ENCODE measurements at places on chromosomes 1 and 21. TPM values are rescaled to one million over a fixed set of nuclear protein-coding genes. Genes with fewer than 3 reads are reported as not detected.

- no peak overlapping the region for H3K27ac ChIP-seq
- H3K27me3 ChIP-seq, result no peaks in the 10 kb centered on the region
Observed at GRCh38 chr1:23543707-23544443, 12.8 kb upstream of the E2F2 start.

Gene TAF1A
- 6.6 TPM for total RNA-seq

Gene CA6
- not detected for total RNA-seq

Gene ATP6V1G3
- not detected for total RNA-seq

GRCh38 chr1:204731509-204731908 lies 46.0 kb upstream of the LRRN2 start:
- DNase-seq, result no peak
- H3K4me3 ChIP-seq, result no peak overlapping the region
- H3K36me3 ChIP-seq, result no peaks in the 10 kb centered on the region
- H3K27ac ChIP-seq, result no peak overlapping the region
- H3K27me3 ChIP-seq, result peaks cover 27% of the 10 kb centered on the region

DNA sequence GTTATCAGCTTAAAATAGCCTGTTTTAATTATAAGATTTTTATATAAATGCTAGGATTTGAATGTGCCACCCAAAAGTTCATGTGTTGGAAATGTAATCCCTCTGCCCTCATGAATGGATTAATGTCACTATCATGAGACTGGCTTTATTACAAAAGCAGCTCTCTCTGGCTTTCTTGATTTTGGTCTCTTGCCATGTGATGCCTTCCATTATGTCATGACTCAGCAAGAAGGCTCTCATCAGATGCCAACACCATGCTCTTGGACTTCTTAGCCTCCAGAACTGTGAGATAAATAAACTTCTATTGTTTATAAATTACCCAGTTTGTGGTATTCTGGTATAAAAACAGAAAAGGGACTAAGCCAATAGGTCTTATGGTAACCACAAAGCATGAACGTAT lies 6.9 kb upstream of the PRSS38 start:
- peaks cover 9% of the 10 kb centered on the region for H3K4me1 ChIP-seq
- no peaks in the 10 kb centered on the region for H3K36me3 ChIP-seq

GRCh38 chr1:98672189-98672588 lies 10.7 kb downstream of the SNX7 start:
- H3K27me3 ChIP-seq, result no peaks in the 10 kb centered on the region
- peaks cover 10% of the 10 kb centered on the region for H3K4me1 ChIP-seq
- no peak for DNase-seq
- H3K36me3 ChIP-seq, result no peaks in the 10 kb centered on the region
- H3K27ac ChIP-seq, result no peak overlapping the region

Gene CRNN
- not detected for total RNA-seq

DNA sequence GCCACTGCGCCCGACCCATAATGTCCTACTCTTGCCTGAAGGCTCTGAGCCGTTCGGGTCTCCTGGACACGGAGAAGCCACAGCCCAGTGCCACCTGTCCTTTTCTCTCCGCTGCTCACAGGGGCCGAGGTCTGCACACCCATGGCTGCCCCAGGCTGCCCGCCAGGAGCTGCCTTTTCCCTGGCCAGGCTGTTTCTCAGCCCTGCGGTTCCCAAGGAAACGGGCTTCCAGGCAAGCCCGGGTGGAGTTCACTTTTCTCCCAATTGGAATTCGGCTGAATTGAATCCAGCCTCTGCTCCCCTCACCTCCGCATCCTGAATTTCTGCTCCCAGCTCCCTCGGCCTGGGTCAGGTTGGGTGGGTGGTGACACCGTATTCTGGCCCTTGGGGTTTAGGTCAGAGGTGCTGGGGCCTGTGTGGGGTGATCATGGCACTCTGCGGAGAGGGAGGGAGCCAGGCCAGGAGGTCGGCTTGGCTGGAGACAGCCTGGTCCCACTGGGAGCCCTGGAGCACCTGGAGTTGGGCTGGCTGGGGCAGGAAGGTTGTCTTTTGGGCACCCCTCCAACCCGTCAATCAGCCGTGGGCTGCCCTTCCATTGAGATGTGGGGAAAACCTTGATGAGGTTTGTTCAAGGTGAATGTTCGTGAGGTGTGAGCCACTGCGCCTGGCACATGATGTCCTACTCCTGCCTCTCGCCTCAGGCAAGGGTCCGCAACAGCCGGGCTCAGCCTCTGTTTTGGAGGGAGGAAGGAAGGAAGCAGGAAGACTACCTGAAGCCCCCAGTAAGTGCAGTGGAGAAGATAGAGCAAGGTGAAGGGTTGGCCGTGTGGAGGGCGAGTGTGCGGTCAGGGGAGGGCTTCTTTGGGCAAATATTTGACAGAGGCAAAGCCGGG lies 25.1 kb downstream of the RRP1 start:
- H3K4me3 ChIP-seq, result no peak overlapping the region
- H3K27ac ChIP-seq, result no peak overlapping the region
- no peaks in the 10 kb centered on the region for H3K27me3 ChIP-seq
- DNase-seq, result no peak

DNA sequence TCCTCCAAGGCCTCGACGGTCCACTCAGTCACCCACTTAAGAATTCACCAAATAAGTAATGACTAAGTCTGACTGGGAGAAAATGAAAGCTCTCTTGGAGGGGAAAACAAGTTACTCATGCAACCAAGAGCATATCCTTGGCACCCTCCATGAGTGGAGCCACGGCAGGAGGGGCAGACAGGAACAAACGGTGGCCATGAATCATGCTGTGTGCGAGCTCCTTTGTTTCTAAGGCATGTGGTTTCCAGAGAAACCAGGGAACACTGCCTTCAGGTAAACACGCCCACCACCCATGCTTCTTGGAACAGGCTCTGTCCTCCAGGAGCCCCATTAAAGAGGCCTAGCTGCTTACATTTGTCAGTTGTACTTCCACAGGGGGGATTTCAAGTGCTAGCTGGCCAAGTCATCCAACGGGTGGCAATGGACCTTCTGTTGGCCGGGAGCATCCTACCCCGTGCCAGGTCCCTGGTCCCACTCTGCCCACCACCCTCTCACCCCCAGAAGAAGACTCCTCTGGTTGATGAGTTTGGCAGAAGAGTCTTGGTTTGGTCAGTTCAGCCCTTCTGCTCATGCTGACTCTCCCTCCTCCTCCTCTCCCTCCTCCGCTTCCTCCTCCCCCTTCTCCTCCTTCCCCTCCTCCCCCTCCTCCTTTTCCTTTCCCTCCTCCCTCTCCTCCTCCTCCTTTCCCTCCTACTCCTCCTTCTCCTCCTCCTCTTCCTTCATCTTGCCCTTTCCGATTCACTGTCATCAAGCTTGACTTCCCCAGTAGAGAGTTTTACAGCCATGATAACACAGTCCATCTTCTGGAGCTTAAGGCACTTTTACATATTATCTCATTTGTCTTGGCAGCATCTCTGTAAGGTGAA lies 107.6 kb downstream of the CCDC185 start:
- H3K4me3 ChIP-seq, result no peak overlapping the region
- H3K4me1 ChIP-seq, result peaks cover 26% of the 10 kb centered on the region
- peak overlapping the region; percentile 96 for H3K27ac ChIP-seq
- no peaks in the 10 kb centered on the region for H3K36me3 ChIP-seq

DNA sequence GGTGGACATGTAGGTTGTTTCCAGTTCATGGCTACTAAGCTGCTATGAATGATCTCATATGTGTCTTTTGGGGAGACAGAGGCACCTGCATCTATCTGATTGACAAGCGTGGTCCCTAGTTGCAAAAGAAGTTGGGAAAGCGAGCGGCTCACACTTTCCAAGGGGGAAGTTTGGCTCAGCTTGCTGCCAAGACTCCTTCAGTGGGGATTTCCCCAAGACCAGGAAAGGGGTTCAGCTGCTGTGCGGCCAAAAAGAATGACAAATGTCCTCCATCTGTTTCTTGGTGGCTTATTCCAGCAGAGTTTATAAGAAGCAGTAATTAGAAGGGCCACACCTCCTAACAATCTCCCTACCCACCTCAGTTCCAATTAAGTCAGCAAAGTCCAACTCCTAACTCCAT lies 128.5 kb upstream of the GALNT2 start:
- no peak overlapping the region for H3K4me3 ChIP-seq
- H3K36me3 ChIP-seq, result no peaks in the 10 kb centered on the region
- no peak overlapping the region for H3K27ac ChIP-seq
- H3K27me3 ChIP-seq, result no peaks in the 10 kb centered on the region
- peaks cover 4% of the 10 kb centered on the region for H3K4me1 ChIP-seq
- DNase-seq, result no peak

GRCh38 chr1:38870996-38871395 lies 2.2 kb downstream of the MYCBP start:
- no peak overlapping the region for H3K4me3 ChIP-seq
- H3K36me3 ChIP-seq, result no peaks in the 10 kb centered on the region
- H3K4me1 ChIP-seq, result peaks cover 11% of the 10 kb centered on the region
- no peak for DNase-seq

GRCh38 chr1:110340207-110340468 lies 961 bp downstream of the RBM15 start:
- H3K27ac ChIP-seq, result peak overlapping the region; percentile 97
- no peak for DNase-seq
- H3K4me1 ChIP-seq, result peaks cover 26% of the 10 kb centered on the region
- H3K27me3 ChIP-seq, result no peaks in the 10 kb centered on the region

DNA sequence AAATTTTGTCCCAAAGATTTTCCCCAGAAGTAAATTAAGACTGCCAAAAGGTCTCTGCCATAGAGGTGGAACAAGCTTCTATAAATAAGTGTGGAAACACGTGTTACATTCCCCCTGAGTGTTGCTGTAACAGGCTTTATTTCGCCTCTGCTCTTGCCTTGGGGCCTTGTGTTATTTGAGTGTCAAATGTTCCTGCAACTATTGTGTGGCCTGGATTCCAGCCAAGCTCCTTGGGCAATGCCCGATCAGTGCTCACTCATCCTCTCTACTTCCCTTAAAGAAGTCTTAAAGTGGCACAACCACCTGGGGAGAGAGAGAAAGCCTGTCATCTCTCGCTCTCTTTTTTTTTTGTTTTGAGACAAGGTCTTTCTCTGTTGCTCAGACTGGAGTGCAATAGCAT lies 156.7 kb downstream of the NR5A2 start:
- no peaks in the 10 kb centered on the region for H3K27me3 ChIP-seq
- no peak overlapping the region for H3K27ac ChIP-seq
- H3K36me3 ChIP-seq, result no peaks in the 10 kb centered on the region
- DNase-seq, result peak; percentile 43
- peaks cover 9% of the 10 kb centered on the region for H3K4me1 ChIP-seq

- H3K4me1 ChIP-seq, result no peaks in the 10 kb centered on the region
- no peaks in the 10 kb centered on the region for H3K27me3 ChIP-seq
- no peak overlapping the region for H3K4me3 ChIP-seq
- H3K36me3 ChIP-seq, result no peaks in the 10 kb centered on the region
- peak; percentile 27 for DNase-seq
- H3K27ac ChIP-seq, result no peak overlapping the region
Observed at GRCh38 chr1:171984850-171985485, 143.7 kb downstream of the DNM3 start.

DNA sequence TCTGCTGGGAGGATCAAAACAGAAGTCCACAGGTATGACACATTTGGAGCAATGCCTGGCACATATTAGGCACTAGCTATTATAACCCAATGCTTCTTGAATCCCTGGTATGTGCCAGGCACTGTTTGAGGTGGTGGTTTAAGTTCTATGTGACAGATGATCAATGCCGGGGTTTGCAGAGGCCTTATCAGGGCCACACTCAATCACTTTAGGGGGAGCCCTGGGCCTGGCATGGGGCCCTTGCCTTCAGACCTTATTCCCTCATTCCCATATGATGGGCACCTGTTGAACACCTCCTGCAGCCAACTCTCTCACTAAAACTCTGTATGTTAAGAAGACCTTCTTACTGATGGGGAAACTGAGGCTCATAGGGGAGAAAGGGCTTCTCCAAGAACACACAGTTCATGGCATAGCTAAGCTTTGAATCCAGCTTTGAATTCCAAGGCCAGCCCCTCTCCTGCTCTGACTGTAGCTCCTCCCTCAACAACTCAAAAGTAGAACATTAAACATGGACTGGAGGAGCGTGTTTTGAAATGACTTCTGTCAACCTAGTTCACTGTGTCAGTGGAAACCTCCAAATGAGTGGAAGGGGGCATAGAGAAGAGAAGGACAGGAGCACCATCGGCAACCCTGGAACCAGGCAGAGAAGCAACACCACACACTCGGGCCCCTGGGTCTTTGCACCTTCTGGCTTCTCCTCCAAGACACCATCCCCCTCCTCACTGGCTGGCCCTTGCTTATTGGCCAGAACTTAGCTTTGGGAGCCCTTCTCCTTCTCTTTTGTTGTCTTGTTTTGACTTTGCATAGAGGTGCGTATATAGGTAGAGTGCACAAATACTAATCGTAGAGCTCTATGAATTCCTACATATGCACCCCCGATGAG lies 6.6 kb upstream of the IFFO2 start:
- DNase-seq, result no peak
- no peak overlapping the region for H3K27ac ChIP-seq
- peaks cover 11% of the 10 kb centered on the region for H3K4me1 ChIP-seq
- H3K4me3 ChIP-seq, result no peak overlapping the region

DNA sequence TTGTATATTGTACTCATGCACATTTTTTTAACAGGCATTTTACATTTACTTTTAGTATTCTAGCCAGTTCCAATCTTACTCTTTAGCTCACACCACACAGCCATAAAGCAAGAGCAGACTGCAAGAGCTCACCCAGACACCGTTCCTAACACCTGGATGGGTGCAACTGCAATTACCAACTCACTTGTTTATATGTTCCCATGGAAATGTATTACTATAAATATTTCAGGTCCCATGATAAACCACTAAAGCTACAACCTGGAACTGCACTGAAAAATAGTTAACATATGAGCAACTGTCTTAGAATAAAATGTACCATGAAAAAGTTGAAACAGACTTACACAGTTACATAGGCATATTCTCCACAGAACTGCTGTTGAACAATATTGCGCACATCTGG lies 30.8 kb downstream of the USP48 start:
- no peaks in the 10 kb centered on the region for H3K4me1 ChIP-seq
- H3K4me3 ChIP-seq, result no peak overlapping the region
- no peaks in the 10 kb centered on the region for H3K27me3 ChIP-seq
- H3K36me3 ChIP-seq, result peaks cover 44% of the 10 kb centered on the region
- H3K27ac ChIP-seq, result no peak overlapping the region
- DNase-seq, result peak; percentile 12

DNA sequence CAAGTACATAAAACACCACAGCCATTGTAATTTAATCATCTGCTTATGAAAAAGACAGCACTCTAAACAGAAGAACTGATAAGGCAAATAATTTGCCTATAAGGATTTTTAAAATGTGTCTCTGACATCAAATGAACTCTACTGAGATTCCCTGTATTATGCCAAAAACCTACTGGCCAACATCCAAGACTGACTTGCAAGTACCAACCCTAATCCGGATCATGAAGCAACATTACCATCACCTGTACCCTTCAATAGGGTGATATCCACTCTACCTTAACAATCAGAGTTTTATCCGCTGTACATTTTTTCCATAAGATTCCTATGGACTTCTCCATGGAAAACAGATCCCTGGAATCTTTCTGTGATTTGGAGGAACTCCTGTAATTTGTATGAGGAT lies 4.6 kb downstream of the RGS7 start:
- peaks cover 4% of the 10 kb centered on the region for H3K4me1 ChIP-seq
- no peak overlapping the region for H3K27ac ChIP-seq
- H3K36me3 ChIP-seq, result no peaks in the 10 kb centered on the region
- DNase-seq, result no peak
